M059J (cell line): ENCODE measurements at places on chromosomes 2 and 18.

GRCh38 chr2:112749755-112750559 lies 14.5 kb downstream of the CKAP2L start:
- DNase-seq: peak; percentile 72

DNA sequence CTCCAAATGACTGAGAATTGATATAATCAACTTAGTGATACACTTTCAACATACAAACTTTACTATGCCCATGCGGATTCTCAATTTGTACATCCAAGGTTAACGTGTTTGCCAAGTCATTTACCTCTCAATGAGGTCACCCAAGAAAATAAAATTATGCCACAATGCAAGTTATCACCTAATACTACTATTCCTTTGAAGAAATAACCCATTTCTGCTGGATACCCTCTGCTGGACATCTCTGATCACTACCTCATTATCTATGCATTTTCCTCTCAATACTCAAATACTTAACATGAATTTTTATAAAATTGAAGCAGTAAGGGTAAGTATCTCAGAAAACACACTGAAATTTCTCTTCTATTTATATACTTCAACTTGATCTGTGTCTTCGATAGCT lies 12.7 kb downstream of the HNRNPLL start:
- no peak for DNase-seq

DNA sequence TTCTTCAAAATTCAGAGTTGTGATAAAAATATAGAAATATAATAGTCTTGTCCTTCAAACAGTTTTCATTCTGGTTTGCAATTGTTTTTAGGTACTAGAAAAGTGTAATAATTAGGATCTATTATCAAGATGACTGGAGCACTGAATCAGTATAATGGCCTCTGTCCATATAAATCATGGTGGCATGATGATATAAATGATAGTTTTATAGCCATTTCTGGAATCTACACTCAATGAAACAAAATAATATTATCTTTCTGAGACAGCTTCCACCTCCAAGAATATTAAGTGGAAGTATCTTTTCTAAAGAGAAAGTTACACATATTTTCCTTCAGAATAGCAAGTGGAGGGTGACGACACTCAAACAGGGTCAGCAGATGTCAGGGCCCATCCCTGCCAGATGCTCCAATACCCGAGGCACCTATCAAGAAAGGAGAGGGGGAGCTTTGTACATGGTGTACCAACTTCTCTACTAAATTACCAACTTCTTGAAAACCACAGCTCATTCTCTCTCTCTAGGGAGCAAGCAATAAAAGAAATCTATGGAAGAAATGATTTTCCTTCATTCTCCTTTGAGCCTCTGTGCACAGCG lies 882.7 kb upstream of the CHAC2 start:
- no peak for DNase-seq

DNA sequence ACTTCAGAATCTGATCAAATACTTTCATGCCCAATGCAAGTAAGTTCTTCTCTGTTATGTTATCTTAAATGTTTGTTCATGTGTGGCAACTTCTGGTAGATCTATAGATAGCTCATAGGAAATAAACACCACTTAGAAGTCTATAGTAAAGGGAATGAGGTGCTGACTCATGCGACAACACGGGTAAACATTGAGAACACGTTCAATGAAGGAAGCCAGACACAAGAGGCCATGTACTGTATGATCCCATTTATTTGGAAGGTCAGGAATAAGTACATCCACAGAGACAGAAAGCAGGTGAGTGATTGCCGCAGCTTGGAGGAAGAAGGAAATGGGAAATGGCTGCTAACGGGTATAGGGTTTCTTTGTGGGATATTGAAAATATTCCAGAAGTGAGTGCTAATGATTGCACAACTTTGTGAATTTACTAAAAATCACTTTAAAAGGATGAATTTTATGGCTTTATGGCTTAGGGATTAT lies 95.4 kb downstream of the ITGB1BP1 start:
- DNase-seq: no peak

DNA sequence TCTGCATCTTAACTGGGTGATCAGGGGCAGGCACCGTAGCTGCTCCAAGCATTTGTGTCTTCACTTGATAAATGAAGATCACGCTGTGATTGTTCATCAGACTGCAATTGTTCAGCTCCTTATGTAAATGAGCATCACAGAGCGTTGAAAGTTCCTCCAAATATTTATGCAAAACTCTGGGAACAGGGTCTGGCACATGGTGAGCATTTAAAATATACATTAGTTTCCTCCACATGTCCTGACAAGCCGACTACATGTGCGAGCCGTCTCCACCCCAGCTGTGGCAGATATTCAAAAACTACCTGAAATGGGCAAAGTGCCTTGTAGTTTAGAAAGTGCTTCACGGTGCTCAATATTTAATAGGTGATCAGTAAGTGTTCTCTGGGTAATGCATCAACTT lies 175.1 kb upstream of the ID2 start:
- DNase-seq: no peak
